Stimulated activated naive CD4-positive, alpha-beta T cell treated with Interleukin-2 at 50 U/mL for 16 hours (primary cell): ENCODE measurements at places on chromosomes 6 and 20.
A peak's percentile ranks its signal among the peaks of the same experiment; 100 is the strongest.

DNA sequence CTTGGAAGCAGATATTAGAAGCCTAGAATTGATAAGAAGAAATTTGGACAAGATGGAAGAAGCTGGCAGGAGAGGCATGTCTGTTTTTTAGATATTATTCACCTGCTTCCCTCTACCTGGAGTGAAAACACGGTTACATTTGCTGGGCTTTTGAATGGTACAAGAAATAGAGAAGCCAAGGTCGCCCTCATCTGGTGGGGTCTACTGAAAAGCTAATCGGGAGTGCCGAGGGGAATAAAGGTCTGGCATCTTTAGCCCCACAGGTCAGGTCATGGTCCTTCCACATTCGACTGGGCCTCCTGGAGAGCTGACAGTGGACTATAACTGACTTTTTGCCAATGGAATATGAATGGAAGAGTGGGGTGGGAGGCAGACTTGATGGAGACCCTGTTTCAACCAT is 4.6 kb upstream of the C2 start:
- no peak for DNase-seq

GRCh38 chr6:88367248-88367647 is 201.1 kb upstream of the CNR1 start:
- DNase-seq = no peak

GRCh38 chr6:45026003-45026516 is 302.1 kb upstream of the RUNX2 start:
- no peak for DNase-seq

DNA sequence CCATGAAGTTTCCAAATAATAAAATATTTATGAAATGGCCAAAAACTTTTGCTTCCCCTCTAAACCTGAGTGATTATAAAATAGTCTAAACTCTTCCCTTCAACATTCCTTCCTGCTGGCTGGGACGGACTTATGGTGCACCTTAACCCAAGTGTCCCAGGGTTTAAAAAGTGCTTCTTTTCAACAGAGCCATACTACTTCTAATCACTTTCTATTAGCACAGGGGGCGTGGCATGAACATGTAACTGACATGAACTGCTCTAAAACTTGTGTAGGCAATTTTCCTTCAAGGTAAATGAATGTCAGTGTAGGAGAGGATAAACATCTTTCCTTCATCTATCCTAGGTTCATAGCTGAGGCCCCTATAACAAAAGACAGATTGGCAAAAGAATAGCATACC is 163.6 kb upstream of the RIMS1 start:
- DNase-seq = no peak

DNA sequence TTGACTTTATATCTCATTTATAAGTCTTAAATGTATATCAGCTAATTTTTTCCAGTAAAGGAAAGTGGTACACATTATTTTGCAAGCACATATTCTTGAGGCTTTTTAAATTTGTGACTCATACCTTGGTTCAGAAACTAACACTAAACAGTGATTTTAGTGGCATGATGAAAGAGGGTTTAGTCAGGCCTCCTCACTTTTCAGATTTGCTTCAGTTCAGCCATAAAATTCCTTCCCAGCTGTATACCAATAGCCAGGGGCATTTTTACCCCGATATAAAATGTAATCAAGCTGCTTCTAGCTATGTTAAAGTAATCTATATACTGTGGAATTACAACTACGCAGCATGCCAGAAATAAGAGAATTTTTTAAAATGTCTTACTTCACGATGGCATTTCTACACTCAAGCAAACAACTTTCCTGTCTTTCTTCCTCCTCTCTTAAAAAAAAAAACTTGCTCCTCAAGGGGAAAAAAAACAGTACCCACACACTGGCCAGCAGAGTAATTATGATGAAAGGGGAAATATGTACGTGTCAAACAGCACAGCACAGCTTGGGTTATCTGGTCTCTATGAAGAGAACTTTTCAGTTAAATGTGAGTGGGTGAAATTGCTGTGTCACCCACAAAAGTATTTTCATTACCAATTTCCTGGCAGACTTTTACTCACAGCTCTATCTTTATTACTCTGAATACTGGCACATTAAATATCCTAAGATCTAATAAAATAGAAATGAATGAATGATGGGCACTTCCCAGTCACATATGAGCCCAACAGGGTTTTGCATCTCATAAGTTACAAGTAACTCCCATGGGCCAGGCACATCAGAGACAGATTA is 244.8 kb upstream of the TENT5A start:
- no peak for DNase-seq

- DNase-seq = no peak
Observed at GRCh38 chr6:89669002-89669401, 30.5 kb upstream of the LYRM2 start.

DNA sequence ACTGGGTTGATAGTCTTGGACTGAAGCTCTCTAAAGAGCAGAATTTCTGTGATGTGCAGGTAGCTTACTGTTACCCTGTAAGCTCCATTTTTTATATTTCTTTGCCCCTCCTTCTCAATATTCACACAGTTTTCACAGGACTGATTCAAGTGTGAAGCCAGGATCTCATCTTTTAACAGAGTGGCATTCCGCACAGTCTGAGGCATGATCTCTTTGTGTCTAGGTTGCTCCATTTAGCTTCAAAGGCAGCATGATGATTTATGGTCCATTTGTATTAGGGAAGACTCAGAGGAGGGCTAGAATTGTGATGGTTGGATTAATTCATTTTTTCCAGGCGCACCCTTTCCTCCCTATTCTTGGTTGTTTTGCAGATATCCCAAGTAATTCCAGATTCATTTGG is 43.5 kb downstream of the CARMIL1 start:
- no peak for DNase-seq

- DNase-seq = no peak
Observed at GRCh38 chr6:141963543-141964295, 169.0 kb upstream of the GJE1 start.

GRCh38 chr6:70884074-70884983 is 72.5 kb downstream of the B3GAT2 start:
- DNase-seq = peak; percentile 21

DNA sequence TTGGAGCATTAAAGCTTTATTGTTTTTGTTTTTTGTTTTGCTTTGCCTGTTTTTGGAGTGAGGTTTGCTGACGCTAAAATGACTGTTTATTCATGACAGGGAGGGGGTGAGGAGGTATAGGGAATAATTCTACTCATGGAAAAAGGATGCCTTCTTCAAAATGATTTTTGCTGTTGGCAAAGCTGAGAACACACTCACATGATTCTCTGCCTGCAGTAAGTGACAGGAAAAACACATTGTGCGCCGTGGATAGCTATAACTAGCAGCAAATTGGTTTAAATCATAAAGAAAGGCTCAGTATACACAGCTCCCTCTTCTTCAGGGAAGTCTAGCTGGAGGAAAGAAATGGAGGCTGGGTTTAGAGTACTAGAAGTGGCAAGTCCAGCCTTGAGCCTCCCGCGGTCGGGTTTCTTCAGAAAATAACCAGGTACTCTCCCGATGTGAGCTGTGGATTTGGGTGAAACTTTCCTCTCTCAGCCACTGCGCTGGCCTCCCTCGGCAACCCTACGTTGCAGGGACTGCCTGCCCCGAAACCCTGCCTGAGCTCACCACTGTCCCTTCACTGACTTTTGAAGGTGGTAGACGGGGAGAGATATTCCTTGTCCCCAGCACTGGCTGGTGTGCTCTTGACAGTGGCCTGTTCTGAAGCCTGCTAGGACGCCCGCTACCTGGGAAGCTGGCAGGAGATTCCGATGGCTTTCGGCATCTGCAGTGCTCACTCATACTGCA is 278.2 kb downstream of the NRN1 start:
- no peak for DNase-seq

GRCh38 chr20:59075934-59076508 is 33.4 kb upstream of the PRELID3B start:
- DNase-seq = no peak

- DNase-seq = no peak
Observed at GRCh38 chr6:21953831-21954801, 342.7 kb downstream of the PRL start.

DNA sequence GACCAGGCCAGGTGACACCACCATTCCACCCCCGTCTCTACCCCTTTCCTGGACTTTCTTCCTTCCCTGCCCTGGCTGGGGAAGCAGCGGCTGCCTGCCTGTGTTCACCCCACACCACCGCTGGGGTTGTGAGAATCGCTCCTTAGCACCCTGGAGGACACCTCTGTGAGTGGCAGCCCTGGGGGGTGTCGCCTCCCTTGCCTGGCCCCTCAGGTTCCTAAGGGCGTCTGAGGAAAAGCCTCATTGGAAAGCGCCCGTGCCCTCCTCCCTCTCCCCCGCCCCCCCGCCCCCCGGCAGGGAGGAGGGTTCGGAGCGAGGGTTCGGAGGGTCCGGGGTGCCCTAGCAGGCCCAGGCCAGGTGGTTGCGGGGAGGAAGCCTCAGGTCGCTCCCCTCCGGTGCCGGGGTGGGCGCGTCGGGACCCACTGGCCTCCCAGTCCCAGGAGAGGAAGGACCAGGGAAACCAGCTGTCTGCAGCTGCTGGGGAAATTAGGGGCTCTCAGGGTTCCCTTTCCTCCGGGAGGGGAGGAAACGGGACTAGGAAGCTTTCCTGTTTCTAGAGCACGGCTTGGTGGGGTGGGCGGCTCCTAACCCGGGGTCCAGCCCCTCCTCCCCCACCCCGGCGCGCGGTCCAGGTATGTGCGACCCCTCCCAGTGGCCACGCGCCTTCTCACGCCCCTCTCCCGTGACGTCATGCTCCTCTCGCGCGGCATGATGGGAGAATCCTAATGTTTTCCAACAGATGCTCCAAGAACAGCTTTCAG is at the start of gene PHACTR3:
Gene PHACTR3 (plus strand): TSS at position 760 of the 761 bp plus-strand sequence. CDS start 475 bp downstream, outside the sequence.
- no peak for DNase-seq

DNA sequence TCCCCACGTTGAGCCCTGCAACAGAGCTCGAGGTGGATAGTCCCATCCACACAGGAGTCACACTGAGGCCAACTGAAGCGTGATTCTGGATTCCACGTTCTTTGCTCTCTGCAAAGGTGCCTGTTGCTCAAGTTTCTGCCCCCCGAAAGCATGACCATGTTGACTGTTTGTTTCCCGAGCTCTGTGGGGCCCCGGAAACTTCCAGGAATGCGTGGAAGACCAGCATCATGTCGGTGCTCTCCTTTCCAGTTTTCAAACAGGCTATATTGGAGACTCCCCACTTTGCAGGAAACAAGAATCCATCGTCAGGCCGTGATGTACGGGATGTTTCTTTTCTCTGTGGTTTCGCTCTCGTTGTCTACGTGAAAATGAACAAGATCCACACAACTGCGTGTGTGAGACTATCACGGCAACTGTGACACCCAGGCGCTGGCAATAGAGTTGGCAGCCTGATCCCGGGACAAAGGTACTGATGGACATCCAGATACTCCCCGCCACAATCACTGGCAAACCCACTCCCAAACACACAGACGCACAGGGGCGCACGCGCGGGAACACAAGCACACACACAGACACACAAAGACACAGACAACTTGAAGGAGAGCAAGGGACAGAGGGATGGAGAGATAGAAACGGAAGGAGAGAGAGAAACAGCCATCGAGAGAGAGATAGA is 444.6 kb upstream of the DEFB115 start:
- no peak for DNase-seq

DNA sequence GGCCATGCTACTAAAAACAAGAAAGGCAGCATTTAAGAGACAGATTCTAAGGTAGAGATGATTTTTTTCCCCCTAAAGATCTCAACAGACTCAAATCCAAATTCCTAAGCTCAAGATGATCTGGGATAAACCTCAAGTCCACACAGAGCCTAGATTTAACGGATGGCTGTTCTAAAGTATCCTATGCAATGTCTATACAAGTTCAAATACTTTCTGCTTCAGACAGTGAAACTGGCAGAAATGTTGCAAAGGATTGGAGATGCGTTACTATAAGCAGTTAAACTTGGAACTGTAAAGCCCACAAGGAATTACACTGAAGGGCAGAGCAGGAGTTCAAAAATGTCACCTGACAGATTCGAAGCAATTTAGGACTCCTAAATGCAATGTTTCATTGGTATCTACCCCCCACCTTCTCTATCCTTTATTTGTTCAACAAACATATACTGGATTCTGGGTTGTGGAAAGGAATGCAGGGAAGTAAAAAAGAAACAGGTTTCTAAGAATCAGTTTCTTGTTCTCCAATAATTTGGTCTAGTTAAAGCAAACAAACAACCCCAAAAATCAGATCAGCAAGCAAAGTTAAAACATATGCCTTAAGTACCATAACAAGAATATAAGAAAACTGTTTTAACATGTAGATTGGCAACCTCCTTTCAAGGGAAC is 1.6 kb downstream of the DNAAF9 start:
- DNase-seq = no peak

- no peak for DNase-seq
Observed at GRCh38 chr6:33492093-33492492, 37.7 kb downstream of the ZBTB9 start.

GRCh38 chr6:167141667-167142432 is 15.9 kb downstream of the GPR31 start:
- peak; percentile 36 for DNase-seq

GRCh38 chr6:80133020-80133419 is 26.5 kb downstream of the BCKDHB start:
- DNase-seq = no peak

DNA sequence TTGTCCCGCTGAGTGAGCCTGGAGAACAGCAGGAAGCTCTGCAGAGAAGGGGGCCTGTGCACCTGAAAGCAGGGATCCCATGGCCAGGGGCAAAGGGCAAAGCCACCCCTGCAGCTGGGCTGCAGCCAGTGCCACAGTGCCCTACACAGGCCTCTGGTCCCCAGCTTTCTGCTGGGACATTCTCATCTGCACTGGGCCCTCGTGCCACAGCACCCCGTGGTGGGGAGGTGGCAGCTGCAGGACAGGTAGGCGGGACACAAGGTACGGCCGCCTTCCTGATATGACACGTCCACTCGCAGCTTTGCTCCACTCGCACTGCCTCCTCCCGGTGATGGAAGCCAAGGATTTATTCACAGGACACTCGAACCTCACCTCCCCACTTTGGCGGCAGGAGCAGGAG is 27.2 kb downstream of the INSM1 start:
- DNase-seq = no peak

DNA sequence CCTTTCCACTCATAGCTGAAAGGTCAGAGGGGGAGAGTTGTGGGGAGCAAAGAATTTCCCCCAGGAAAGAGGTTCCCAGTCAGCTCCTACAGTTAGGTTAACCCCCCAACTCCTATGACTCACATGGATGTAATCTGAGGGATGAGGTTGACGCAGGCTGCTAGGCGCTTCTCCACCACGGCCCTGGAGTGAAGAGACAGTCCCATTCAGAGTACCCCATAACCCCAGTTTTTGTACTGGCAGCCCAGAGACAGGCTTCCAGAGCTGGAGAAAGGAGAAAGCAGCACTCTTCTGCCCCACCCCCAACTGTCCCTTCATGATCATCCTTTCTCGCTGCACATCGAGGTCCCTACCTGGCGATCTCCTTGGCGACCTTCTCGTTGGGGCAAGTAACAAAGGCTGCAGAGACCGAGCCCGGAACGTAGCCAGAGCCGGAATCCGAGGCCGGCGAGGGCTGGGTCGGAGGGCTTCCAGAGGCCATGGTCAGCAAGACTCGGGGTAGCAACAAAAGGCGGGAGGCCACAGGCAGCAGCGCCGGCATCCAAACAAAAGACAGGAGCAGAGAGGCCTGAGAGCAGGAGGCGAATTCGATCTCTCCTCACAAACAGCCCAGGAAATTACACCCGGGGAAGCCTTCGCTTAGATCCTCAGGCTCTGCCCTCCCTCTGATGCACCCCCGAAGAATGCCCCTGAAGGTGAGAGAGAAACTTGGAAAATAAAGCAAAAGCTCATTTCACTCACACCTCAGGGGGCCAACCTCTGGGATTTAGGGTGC is 592 bp downstream of the CUTA start:
- DNase-seq = no peak
